Pulmonary artery endothelial cell (primary cell): ENCODE measurements at places on chromosomes 6 and 20.

DNA sequence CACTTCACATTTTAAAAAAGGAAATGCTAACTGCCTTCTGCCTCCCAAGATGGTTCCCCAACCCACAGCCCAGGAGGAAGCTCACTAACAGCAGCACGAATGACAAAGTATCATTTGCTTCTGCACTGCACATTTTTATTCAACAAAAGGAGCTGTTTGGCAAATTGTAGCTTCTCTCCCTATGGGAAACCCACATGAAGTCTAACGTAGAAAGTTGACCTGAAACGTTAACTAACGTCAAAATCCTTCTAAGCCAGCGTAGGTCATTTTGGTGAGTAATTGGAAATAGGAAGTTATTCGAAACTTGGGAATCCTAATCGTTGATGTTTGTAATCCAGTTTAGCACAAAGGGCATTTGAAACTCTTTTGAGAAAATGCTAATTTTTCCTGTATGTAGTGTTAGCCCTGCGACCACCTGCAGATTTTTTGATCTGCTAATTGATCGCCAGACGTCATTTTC lies 2.9 kb downstream of the SALL4 start:
- no peak for DNase-seq

DNA sequence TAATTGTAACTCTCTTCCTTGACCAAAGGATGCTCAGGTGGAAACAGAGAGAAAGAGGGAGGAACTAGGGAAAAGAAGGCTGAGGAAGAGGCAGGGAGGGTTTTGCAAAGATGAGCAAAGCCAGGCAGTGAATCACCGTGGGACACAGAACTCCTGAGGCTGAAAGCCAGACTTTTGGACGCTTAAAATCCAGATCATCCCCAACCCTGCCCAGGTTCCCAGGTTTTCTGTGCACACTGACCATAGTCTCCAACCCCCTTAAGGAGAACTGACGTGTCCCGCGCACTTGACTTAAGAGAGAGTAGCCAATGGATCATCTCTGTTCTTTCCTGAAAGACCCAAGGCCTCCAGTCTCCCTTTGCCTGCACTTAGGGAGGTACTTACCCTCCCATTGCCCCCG lies 75.3 kb downstream of the LRFN2 start:
- no peak for DNase-seq

GRCh38 chr6:31651602-31652191 lies 764 bp downstream of the BAG6 start:
- DNase-seq = peak; percentile 55

DNA sequence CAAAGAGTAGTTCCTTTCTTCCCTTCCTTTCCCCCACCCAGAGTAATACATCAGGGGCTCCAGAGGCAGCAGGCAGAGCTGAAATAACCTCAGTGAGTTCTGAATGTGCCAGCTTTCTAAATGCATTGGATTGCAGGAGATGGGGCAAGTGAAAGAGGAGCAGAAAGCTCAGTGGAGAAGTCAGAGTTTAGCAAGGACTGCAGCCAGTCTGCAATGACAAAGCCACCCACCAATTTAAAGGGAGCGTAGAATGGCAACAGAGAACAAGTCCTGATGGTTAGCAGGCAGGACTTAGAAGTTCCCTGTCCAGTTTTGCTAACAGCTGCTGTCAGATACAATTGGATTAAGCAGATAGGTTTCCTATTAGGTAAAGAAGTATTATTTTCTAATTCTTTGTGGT lies 203.4 kb upstream of the RIN2 start:
- no peak for DNase-seq
